Gastroesophageal sphincter (tissue), 4 donors: ENCODE measurements at places on chromosomes 6 and 20. TPM values are rescaled to one million over a fixed set of nuclear protein-coding genes. Genes with fewer than 3 reads are reported as not detected.

- no peak for ATAC-seq
Measured at GRCh38 chr20:58706975-58707681, 14.5 kb downstream of the NPEPL1 start.

MUCL3 gene
- 0.04 TPM for total RNA-seq

DNA sequence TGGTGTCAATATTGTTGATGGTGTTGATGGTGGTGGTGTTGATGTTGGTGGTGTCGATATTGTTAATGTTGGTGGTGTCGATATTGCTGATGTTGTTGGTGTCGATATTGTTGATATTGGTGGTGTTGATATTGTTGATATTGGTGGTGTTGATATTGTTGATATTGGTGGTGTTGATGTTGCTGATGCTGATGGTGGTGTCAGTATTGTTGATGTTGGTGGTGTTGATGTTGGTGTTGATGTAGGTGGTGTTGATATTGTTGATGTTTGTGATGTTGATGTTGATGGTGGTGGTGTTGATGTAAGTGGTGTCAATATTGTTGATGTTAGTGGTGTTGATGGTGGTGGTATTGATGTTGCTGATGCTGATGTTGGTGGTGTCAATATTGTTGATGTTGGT, 240.0 kb downstream of the CDH4 start:
- no peak for ATAC-seq

DNA sequence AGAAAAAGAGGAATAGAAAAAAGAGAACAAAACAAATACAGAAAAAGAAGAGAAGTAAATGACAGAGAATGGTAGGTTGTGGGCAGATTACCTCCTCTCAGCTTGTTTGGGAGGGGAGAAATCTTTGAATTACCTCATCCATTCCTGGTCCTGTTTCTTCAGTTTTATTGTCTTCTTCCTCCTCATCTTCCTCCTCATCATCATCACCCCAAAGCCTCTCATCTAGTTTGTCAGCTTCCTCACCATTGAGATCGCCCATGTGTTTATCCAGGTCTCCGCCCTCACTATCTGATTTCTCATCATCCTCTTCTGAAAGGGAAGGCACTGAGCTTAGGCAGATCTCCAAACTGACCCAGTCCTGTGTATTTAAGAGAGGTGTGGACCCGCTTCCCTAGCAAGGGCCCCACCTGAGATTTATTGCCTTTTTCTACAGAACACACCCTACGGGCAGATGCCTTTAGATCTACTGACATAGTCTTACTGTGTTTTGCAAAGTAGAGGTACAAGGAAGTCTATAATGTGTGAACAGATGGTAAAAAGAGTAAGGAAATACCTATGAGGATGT, 24.2 kb upstream of the LYRM2 start:
- no peak for ATAC-seq

GRIK2 gene
- total RNA-seq, result 0.85 TPM

WFDC12 gene
- not detected for total RNA-seq

DACT2 gene
- 0.54 TPM for total RNA-seq

DNA sequence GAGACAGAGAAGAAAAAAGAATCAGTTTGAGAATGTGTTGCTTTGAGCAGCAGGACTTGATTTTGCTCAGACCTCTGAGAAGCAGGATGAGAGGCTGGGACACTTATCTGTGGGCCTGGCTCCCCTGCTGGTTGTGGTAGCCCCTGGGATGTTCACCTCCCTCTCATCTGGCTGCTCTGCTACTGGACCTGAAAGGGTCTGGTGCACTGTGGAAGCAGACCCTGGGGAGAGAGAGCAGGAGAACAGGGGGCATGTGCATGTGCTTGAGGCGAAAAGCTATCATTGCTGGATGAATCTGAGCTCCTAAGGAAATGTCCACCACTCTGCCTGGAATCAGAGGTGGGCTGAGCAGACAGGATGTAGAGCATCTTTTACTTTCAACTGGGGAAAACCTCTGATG, 161.1 kb downstream of the SCP2D1 start:
- ATAC-seq, result no peak

- ATAC-seq, result no peak
Measured at GRCh38 chr20:58702859-58703648, 10.5 kb downstream of the NPEPL1 start.

DNA sequence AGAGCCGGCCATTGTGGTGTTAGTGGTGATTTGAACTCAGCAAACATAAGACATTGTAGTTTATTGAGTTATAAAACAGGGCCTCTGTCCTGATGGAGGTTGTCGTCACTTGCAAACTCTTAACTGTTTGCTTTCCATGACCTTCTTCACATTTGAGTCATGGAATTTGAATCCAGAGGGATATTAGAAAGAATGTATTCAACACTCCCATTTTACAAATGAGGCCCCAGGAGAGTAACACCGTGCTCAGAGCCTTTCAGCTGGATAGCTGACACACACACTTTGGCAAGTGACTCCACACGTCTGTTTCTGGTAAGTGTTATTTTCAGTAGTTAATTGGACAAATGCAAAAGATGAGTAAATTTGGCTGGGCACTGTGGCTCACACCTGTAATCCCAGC, 72.4 kb upstream of the XRN2 start:
- ATAC-seq, result no peak
